Fibroblast of skin of back (primary cell): ENCODE measurements at places on chromosomes 7 and 10.

DNA sequence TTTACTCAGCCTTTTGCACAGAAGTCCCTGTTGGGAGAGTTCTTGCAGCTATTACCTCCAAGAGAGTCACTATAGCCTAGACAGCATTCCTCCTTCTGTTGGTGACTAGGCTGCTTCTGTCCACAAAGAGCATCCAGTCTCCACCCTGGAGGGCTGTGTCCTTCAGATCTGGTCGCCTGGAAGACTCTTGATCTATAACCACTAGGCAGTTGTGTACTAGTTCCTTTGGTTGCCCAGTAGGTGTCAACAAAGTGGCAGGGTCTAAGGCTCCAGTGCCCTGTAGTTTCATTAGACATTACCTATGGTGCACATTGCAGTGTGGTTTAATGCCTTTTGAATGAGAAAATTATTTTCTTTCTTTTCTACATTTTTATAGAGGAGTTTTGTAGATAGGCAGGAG is 11.3 kb upstream of the AKR1C2 start:
- DNase-seq: no peak

GRCh38 chr10:53009961-53010907 is 237.7 kb upstream of the MBL2 start:
- no peak for DNase-seq

- DNase-seq: no peak
These were observed 70.8 kb downstream of the NKX6-2 start for GRCh38 chr10:132714986-132715775.

- peak; percentile 98 for DNase-seq
These were observed 126.2 kb downstream of the PRPF18 start for GRCh38 chr10:13712837-13713581.

- DNase-seq: peak; percentile 71
These were observed 345.0 kb downstream of the REEP3 start for GRCh38 chr10:63866075-63866746.

DNA sequence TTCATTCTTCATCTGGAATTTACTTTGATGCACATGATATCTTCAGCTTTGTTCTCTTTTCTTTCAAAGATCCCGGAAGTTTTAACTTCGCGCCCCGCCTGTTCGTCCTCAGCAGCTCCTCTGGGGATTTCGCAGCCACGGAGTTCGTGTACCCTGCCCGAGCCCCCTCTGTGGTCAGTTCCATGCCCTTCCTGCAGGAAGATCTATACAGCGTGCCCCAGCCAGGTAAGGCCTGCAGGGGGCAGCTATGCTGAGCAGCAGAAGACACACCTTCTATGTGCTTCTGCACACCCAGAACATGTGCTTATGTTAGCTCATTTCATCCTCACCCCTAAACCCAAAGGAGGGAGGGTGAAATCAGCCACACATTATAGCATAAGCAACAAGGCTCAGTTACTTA is 79.7 kb upstream of the LYZL2 start:
- no peak for DNase-seq

DNA sequence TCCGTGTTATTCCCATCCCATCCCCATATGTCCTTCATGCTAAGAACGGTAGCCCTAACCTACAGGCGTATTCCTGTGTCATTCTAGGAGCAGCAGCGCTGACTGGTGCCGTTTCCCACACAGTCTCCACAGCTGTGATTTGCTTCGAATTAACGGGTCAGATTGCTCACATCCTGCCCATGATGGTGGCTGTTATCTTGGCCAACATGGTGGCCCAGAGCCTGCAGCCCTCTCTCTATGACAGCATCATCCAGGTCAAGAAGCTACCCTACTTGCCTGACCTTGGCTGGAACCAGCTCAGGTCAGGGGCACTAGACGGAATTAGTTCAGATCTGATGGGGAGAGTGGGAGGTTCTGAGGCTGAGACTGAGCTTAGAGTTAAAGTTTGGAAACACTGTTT is 20.7 kb downstream of the FAM131B start:
- DNase-seq: no peak

DNA sequence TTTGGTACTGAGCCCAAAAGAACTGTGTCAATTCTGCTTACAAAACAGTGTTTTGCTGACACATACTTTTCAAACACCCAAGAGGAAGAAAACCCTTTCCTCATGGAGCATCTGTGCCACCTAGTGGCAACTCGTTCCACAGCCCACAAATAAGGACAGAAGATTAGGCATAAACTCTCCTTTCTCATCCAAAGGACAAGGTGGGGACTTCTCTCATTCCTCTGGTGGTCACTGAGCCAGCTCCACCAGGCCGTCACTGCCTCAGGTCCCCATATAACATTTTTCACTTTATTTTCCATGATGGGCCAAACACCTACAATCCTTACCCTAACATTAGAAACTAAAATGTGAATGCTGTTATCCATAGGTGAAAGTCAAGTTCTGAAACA is 76.9 kb downstream of the RNF216 start:
- peak; percentile 82 for DNase-seq

GRCh38 chr10:59108886-59109288 is 67.6 kb upstream of the PHYHIPL start:
- no peak for DNase-seq
